ENCODE measurements at places on chromosomes 5 and 9.

DNA sequence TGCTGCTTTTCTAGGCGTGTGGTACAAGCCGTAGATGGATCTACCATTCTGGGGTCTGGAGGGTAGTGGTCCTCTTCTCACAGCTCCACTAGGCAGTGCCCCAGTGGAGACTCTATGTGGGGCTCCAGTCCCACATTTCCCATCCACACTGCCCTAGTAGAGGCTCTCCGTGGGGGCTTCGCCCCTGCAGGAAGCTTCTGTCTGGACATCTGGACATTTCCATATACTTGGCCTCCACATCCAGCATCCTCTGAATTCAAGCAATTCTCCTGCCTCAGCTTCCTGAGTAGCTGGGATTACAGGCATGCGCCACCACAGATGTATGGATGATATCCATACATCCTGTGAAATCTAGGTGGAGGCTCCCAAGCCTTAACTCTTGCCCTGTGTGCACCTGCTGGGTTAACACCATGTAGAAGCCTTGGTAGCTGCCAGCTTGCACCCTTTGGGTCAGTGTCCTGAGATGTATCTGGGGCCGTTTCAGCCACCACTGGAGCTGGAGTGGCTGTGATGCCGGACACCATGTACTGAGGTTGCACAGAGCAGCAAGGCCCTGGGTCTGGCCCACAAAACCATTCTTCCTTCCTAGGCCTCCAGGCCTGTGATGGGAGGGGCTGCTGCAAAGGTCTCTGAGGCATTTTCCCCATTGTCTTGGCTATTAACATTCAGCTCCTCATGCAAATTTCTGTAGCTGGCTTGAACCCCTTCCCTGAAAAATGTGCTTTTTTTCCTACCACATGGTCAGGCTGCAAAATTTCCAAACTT lies 84.0 kb downstream of the EHMT1 start:
- no peak for DNase-seq

DNA sequence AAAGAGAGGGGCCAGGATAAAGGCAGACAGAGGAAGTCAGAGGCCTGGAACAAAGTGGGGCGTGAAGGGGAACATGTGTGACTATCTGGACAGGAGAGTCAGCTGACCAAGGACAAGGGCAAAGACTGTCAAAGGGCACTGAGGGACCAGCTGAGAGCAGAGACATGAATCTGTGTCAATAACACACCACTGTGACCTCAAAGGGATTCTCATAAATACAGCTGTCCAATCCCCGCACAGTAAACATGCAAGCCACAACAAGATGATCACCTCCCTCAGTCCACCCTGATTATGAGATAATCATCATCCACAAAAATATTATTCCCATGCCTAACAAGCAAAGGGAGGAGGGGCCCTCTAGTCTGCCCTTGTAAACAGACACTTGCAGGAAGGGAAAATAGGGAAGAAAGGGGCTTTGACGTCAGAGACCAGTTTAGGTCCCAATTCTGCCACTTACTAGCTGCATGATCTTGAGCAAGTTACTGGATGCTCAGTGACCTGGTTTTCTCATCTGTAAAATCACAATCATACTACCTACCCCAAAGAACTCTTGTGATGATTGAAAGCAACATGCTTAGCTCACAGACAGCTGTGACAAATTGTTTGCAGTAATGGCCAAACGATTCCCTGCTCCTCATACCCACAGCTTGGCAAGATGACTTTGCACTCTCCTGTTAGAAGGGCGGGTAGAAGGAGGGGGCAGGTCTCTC lies 41.8 kb downstream of the RAPGEF1 start:
- DNase-seq: no peak

GRCh38 chr9:4574657-4575243 lies 84.5 kb downstream of the SLC1A1 start:
- DNase-seq: no peak

DNA sequence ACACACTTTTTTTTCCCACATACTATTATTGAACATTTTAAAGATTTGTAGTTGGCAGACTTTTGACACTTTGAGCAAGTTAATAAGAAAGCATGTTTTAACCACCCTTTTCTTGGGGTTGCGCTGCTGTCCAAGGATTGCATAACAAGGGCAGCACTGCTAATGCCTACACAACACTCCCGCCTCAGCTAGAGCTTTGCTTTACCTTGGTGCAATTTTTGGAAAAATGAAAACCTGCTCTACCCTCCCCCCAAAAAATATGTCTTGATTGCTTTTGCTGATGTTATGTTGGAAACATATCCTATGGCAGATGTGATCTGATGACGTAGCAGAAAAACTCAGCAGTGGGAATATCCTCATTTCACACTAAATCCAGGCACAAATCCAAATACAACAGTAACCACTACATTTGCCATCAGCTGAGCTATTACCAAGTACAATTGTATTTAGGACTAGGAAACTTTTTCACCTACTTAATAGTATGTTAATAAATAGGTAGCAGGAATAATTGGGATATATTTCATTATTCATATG lies 51.5 kb downstream of the UBE2R2 start:
- DNase-seq: peak; percentile 9

DNA sequence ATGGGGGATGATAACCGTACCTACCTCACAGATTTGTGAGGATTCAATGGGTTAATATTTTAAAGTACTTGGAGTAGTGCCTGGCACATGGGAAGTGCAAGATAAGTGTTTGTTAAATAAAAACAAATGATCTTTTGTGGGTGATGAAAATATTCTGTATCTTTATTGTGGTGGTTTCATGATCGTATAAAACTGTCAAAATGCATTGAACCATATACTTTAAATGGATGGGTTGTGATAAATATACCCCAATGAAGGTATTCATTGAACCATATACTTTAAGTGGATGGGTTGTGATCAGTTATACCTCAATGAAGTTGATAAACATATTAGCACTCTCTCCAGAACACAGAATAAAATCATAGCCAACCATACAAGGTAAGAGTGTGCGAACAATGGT lies 234.5 kb downstream of the CRB2 start:
- DNase-seq: no peak

DNA sequence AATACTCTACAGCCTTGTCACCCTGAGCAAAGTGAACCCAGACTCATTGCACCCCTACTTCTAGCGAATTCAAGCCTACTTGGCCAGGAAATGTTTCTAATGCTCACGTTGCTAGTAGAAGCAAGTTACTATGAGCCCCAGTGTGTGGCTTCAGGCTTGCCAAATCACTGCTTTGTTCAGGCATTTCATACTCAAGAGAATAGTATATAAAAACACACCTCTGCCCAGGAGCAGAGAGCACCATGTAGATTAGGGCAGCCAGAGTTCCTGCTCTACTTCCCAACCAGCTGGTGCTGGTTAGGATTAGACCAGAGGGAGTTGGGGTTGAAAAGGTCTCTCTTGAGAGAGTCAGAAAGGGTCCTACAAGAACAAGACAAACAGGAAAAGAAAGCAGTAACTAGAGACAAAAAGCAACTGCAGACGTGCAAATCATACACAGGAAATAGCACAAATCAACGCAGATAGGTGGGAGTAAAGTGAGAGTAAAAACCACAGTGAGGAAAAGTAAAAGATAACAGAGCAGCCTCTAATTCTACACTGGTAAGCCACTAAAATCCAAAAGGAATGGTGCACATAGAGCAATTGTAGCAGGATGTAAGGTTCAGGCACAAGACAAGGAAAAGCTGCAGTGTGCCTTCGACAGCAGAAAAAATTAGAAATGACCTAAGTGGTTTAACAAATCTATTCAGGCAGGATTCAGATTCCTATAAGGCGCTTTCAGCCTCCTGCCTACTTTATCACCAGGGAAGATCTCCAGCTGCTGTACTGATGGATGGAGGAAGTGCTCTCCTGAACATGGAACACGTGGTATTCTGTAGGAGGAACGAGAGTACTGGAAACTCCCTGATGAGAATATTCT lies 49.6 kb upstream of the KIF2A start:
- DNase-seq: peak; percentile 83

DNA sequence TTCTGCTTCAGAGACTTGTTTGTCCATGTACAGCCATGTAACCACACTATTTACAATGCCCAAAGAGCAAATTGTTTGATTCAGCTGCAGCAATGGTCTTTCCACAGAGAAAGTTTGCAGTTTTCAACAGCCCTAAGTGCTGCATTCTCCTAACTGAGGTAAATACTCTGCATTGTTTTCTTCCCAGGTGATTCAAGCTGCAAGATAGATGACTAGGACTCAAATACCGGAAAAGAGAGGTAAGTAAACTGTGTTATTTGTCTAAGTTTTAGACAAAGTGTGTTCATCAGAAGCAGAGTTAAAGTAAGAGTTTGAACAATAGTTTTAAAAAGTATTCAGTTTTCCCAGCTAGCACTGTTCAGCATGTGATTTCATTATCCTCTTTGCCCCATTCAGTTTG lies 1046.7 kb upstream of the C9orf72 start:
- no peak for DNase-seq

DNA sequence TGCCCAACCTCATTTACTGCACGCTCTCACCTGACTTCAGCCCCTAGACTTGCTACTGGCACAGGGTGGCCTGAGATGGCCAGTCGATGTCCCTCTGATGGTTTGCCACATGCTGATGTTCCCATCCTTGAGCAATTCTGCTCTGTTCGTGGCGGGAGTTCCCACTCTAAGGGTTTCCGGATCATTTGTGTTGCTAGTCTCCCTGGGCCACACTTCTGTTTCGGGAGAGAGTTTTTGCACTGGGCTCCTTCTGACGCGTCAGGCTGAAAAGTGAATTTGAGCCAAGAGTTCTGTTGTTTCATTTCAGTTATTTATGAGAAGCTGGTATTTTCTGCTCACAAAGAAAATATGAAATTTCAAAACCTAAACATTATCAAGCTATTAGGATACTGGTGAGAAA lies 597.7 kb downstream of the BNC2 start:
- no peak for DNase-seq

DNA sequence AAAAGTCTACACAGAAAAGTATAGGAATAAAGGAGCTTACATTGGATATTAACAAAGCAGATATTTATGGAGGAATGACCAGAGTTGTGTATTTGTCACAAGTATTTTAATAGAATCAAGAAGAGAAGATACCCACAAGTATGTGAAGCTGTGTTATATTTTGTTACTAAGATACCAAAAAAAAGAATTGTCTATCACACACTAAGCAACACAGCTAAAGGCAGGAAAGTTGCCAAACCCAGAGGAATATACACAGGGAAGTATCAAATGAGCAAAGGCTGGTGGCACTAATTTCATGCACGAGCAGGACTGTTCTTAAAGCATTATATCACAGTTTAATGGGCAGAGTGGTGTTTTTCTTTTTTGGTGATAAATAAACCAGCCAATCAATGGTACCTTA lies 30.9 kb upstream of the RAI14 start:
- no peak for DNase-seq

DNA sequence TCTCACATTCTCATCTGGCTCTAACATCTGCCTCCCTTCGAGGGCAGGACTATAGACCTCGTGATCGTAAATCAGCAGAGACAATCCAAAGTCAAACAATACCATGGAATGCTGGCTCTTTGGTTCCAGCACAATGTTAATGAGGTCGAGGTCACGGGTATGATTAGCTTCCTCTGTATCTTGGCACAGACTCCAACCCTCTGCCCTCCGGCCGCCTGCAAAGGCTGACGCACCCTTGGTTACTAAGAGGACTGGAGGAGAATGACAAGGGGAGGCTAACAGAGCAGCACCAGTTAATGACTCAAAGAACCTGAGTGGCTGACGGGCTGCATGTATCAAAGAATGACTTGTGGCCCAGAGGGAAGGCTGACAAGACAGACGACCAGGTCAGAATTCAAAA lies 10.1 kb downstream of the LHFPL2 start:
- DNase-seq: no peak

- DNase-seq: no peak
Observed at GRCh38 chr9:121115466-121115865, 40.7 kb downstream of the CNTRL start.

DNA sequence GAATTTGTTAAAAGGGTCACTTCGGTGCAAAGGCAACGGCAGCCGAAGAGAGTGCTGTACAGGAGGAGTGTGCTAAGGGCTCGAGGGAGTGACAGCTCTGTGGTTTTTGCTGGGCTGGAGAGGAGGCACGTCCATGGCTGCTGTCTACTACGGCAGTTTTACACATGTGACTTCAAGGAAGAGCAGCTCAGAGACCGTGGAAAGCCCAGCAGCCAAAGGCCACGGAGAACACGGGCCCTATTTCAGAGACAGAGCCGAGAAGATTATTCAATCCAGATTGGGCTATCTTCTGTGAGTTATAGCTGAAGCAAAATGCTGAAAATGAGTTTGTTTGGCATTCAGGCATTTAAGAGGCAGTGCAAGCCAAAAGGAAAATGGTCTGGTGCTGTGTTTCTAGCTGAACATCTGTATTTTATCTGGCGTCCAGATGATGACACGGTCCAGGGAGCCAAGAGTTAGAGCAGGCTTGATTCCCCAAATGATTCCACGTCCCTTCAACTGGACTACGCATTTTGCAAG lies 96.4 kb downstream of the RFK start:
- DNase-seq: no peak

- no peak for DNase-seq
Observed at GRCh38 chr5:29469581-29469980, 1723.9 kb upstream of the CDH6 start.

DNA sequence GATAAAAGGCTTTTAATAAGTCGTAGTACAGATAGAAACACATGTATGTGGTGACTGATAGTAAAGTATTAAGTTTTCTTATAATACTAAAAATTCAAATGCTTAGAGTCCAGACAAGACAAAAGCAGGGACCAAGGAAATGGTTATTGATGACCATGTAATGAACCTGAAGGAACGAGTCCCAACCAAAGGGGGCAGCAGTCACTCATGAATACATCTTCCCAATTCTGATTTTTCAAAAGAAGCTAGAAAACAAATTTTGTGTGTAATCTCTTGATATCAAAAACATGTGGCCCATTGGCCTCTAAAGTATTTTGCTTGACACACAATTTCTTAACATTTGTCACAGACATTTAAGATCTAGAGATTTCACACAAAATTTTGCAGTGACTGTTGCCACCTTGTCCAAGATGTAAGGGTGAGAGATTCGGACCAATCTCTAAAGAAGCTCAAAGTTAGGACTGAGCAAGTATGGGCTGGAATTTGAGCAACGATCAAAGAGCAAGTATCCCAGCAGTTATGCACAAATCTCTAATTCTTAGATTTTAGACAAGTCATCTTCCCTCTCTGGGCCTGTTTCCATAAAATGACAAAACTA lies 66.8 kb downstream of the ARL15 start:
- peak; percentile 10 for DNase-seq

- DNase-seq: no peak
Observed at GRCh38 chr9:124120272-124120671, 108.7 kb downstream of the LHX2 start.

DNA sequence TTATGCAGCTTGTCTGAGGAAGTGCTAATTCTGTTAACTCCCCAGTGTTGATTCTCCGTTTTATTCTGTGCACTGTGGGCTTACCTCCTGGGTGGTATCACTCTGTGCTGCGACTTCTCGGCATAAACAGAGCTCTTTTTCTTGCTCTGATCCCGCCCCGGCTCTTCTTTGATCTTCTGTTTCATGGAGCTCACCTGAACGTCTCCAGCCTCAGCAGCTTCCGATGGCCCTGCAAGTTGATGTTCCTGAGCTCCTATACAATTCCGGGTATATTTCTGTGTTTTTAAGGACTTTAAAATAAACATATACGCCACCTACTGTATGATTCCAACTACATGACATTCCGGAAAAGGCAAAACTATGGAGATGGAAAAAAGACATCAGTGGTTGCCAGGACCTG lies 110.8 kb downstream of the TENT4A start:
- DNase-seq: no peak

GRCh38 chr5:148559461-148559860 lies 94.9 kb downstream of the HTR4 start:
- DNase-seq: no peak

Measured in DMS 273 treated with DMSO at 0.1 percent for 48 hours (cell line).